Ovary (tissue), 10 donors: ENCODE measurements at places on chromosomes 4 and X. TPM values are rescaled to one million over a fixed set of nuclear protein-coding genes. Genes with fewer than 3 reads are reported as not detected.

Gene PF4V1
- polyA plus RNA-seq: not detected

Gene OTC
- 0.46 TPM for polyA plus RNA-seq

Gene PCDH19
- polyA plus RNA-seq: 1.7 TPM

Gene CXCL3
- polyA plus RNA-seq: 0.72 TPM

Gene TAF7L
- 0.04 TPM for polyA plus RNA-seq

Gene SPANXN1
- not detected for polyA plus RNA-seq

Gene PRSS12
- 5.9 TPM for polyA plus RNA-seq

Gene FABP2
- polyA plus RNA-seq: not detected

Gene SLC16A2
- 37.1 TPM for polyA plus RNA-seq

Gene GYPE
- polyA plus RNA-seq: 0.28 TPM

Gene FRG1
- polyA plus RNA-seq: 68.7 TPM
